ENCODE measurements at places on chromosomes 5 and 9. TPM values are rescaled to one million over a fixed set of nuclear protein-coding genes. Genes with fewer than 3 reads are reported as not detected.

- H3K4me3 ChIP-seq, result no peak overlapping the region
- no peak overlapping the region for H3K27ac ChIP-seq
- H3K4me1 ChIP-seq, result no peaks in the 10 kb centered on the region
Observed at GRCh38 chr5:156683509-156683908, 166.6 kb upstream of the PPP1R2B start.

DNA sequence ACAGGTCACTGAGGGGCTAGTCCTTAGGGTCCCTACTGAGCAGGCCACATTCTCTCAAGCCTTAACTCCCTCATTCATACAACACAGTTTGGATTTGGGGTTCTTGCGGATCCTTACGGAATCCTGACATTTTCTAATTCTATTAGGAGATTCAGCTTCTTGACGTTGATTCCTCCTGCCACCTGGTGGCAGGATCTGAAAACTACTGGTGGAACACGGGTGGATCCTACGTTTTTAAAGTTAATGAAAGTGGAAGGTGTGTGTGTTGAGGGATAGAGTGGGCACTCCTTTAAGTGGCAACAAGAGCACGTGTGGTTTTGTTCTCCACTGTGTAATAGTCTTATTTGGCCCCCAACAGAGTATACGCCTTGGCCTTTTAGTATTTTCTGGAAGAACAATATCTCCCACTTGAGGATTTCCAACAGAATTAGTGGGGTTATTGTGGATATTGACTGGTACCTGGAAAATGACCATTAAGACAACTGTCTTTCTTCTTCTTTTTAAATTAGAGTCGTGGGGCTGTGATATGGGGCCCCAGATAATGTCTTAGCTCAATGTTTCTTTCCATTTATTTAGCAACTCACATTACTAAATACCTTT is 25.2 kb downstream of the SLC28A3 start:
- H3K36me3 ChIP-seq, result no peaks in the 10 kb centered on the region
- H3K27ac ChIP-seq, result no peak overlapping the region
- peak; percentile 81 for DNase-seq
- no peak overlapping the region for H3K4me3 ChIP-seq
- no peaks in the 10 kb centered on the region for H3K27me3 ChIP-seq

- H3K27ac ChIP-seq, result no peak overlapping the region
- H3K4me3 ChIP-seq, result no peak overlapping the region
- no peaks in the 10 kb centered on the region for H3K27me3 ChIP-seq
- DNase-seq, result no peak
Observed at GRCh38 chr5:58108511-58108910, 351.4 kb downstream of the PLK2 start.

GRCh38 chr9:94140791-94141790 is 56.8 kb downstream of the PTPDC1 start:
- peaks cover 17% of the 10 kb centered on the region for H3K4me1 ChIP-seq
- no peak for DNase-seq
- peak overlapping the region; percentile 37 for H3K27ac ChIP-seq
- H3K4me3 ChIP-seq, result no peak overlapping the region

The DPYSL3 gene
- total RNA-seq, result 68.9 TPM

The GFPT2 gene
- 21.7 TPM for total RNA-seq

DNA sequence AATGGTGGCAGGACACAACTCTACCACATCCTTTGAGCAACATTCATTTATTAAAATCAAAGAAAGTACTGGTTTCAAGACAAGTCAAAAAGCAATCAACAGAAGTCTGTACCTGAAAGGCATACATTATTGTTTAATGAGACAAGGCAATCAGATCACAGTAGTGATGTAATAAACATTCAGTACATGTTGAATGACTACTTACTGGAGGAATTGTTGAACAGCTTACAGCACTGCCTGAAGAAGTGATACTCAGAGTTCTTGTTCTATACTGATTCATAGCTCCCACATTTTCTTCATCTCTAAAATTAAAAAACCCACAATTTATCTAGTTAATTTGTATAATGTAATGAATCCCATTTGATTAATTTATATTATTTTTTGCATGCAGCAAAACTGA is 18.2 kb downstream of the RIOK2 start:
- H3K27me3 ChIP-seq, result no peaks in the 10 kb centered on the region
- no peaks in the 10 kb centered on the region for H3K4me1 ChIP-seq
- no peak overlapping the region for H3K27ac ChIP-seq
- no peak for DNase-seq

DNA sequence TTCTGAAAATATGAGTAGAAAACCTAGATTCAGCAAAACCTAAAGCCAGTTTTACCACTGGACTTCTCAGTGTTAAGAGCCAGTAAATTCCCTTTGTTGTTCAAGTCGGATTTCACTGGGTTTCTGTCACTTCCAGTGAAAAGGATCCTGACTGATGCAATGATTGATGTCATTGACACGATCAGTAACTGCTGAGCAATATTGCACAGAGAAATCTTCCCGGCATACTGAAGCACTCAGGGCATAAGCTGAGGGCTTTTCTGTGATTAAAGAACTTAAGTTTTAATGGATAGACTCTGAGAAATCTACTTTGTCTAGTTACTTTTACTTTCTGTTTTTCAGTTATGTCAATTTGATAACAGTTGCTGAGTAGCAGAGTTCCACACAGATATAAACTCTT is 61.9 kb downstream of the DENND1A start:
- DNase-seq, result no peak
- H3K27ac ChIP-seq, result no peak overlapping the region
- H3K4me3 ChIP-seq, result no peak overlapping the region
- no peaks in the 10 kb centered on the region for H3K27me3 ChIP-seq

DNA sequence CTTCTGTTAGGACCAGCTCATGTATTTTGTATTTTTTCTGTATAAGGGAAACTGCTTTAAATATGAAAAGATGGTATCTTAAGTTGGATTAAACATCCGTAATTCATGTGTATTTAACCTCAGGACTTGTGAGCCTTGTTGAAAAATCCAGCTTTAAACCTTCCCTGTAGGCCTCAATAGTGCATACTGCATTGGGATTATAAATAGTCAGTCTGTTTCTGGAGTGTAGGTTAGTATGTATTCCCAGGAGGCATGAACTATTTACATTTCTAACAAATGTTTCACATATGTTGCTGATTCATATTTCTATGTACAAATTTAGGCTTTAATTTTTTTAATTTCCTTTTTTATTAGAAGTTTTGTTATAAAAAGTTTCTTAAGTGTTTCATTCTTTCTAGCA is 137.9 kb upstream of the GRHPR start:
- H3K27me3 ChIP-seq, result no peaks in the 10 kb centered on the region
- DNase-seq, result no peak
- no peak overlapping the region for H3K27ac ChIP-seq

DNA sequence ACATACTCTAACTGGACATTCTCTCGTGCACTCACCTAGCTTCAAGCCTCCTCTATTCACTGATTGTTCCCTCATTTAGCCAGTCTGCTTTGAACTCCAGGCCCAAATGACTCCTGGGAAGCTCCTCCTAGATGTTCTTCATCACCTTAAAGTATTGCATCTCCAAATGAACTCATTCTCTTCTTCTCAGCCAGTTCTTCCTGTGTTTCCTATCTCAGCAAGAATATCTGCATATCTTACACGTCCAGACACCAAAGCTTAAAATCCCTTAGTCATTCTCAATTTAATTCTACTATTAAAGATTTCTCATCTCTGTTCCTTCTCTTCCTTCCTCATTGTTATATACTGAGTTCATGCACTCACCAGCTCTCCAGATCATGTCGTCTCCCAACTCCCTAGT is 118.6 kb upstream of the DAB2 start:
- no peak for DNase-seq
- H3K4me3 ChIP-seq, result no peak overlapping the region
- H3K4me1 ChIP-seq, result peaks cover 26% of the 10 kb centered on the region
- H3K27ac ChIP-seq, result no peak overlapping the region

GRCh38 chr5:41115281-41115680 is 44.1 kb upstream of the MROH2B start:
- H3K4me1 ChIP-seq, result no peaks in the 10 kb centered on the region
- H3K27ac ChIP-seq, result no peak overlapping the region
- no peak overlapping the region for H3K4me3 ChIP-seq
- H3K27me3 ChIP-seq, result no peaks in the 10 kb centered on the region
- DNase-seq, result no peak

GRCh38 chr9:122200960-122201595 is 27.7 kb downstream of the LHX6 start:
- no peak overlapping the region for H3K4me3 ChIP-seq
- no peaks in the 10 kb centered on the region for H3K36me3 ChIP-seq
- DNase-seq, result no peak
- no peaks in the 10 kb centered on the region for H3K27me3 ChIP-seq

GRCh38 chr9:12880406-12881015 is 105.7 kb downstream of the LURAP1L start:
- DNase-seq, result no peak
- H3K27me3 ChIP-seq, result no peaks in the 10 kb centered on the region
- H3K27ac ChIP-seq, result no peak overlapping the region
- no peaks in the 10 kb centered on the region for H3K4me1 ChIP-seq
- no peak overlapping the region for H3K4me3 ChIP-seq

DNA sequence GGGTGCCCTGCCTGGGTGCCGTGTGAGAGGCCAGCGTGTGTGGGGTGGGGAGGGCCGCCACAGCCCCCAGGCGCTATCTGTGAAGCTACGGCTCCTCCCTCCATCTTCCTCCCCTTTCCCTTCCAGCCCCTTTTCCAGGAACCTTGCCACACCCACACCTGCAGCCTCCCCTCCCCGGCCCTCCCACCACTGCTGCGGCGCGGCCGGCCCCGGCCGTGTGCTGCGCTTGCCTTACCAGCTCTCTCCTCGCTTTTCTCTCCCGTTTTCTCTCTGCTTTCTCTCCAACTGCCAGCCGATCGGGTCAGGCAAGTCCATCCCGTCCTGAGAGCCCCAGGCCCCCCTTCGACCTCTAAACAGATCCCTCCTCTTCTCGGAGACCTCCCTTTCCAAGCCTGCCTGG is 21.4 kb downstream of the GOLGA2 start:
- H3K27me3 ChIP-seq, result no peaks in the 10 kb centered on the region
- no peak overlapping the region for H3K27ac ChIP-seq
- no peak overlapping the region for H3K4me3 ChIP-seq
- no peaks in the 10 kb centered on the region for H3K4me1 ChIP-seq
- no peaks in the 10 kb centered on the region for H3K36me3 ChIP-seq

The C5orf52 gene
- total RNA-seq, result 62.0 TPM

DNA sequence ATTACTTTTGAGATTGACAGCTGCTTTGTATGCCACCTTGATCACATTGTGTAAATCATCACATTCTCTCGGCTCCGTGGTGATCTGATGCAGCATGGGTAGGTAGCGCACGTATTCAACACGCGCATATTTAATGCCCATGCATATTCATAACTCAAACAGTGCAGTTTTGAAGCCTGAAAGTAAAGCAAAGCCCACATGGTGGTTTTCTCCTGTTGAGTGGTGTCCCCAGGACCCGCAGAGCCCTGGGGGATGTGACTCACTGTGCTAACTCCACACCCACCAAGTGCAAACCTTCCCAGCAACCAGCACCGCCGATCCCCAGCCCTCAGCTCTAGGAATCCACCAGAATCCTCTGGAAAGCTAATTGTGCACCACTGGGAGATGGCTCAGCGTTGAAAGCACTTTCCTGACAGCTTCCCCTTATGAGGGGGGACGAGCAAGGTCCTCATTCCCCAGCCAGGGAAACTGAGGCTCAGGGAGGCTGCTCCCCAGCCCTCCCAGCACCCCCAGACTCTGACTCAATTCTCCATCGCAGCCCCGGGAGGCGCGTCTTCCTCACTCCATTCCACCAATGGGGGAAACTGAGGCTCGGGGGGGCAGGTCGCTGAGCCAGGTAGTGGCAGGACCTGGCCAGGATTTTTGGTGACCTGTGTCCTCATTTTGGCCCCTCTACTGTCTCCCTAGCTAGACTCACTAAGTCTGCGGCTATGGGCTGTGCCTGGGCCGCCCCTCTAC is 46.4 kb downstream of the SARDH start:
- no peak for DNase-seq
- no peak overlapping the region for H3K27ac ChIP-seq
- no peaks in the 10 kb centered on the region for H3K27me3 ChIP-seq
- H3K4me1 ChIP-seq, result peaks cover 16% of the 10 kb centered on the region
- no peaks in the 10 kb centered on the region for H3K36me3 ChIP-seq

The PCDHB13 gene
- 8.6 TPM for total RNA-seq

GRCh38 chr5:79992891-79993657 is 2.0 kb upstream of the MTX3 start:
- no peak for DNase-seq
- no peaks in the 10 kb centered on the region for H3K36me3 ChIP-seq
- H3K4me3 ChIP-seq, result no peak overlapping the region
- H3K27me3 ChIP-seq, result no peaks in the 10 kb centered on the region

DNA sequence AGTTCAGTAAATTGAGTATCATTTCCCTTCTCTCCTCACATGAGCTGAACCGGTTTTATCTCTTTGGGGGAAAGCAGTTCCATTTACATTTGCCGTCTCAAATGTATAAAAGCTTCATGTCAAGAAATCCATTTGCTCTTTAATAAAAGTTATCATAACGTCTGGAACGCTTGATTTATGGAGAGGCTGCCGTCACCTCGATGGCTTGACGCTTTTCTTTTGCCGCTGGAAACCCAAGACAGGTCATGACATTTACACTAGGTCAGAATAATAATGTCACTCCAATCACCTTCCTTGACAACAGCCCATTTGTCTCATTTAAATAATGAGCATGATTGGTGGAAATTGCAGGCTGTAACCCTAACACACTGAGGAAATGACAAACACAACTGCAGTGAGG is 443.4 kb downstream of the IRX1 start:
- H3K27ac ChIP-seq, result no peak overlapping the region
- H3K27me3 ChIP-seq, result no peaks in the 10 kb centered on the region
- no peak for DNase-seq
- H3K4me3 ChIP-seq, result no peak overlapping the region
- no peaks in the 10 kb centered on the region for H3K4me1 ChIP-seq

DNA sequence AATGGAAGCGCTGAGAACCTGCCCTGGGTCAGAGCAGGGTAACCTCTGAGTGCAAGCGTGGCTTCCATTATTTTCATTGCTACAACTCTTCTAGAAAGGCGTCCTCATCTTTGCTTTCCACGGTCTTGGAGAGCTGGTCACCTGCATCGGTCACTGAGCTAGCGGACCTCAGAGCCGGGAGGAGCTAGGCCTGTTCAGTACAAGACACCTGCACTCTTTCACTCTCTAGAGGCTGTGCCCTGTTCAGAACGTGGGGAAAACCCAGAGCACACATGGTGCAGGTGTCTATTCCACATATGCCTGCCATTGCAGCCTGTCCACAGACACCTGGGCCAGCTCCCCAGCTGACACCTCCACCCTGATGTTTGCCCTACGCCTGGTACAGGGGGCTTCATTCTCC is 147.8 kb upstream of the IRX2 start:
- no peaks in the 10 kb centered on the region for H3K4me1 ChIP-seq
- no peaks in the 10 kb centered on the region for H3K27me3 ChIP-seq
- no peak overlapping the region for H3K27ac ChIP-seq
- no peak overlapping the region for H3K4me3 ChIP-seq

The AK3 gene
- 18.3 TPM for total RNA-seq

- no peak overlapping the region for H3K4me3 ChIP-seq
- H3K27me3 ChIP-seq, result no peaks in the 10 kb centered on the region
- H3K27ac ChIP-seq, result no peak overlapping the region
- no peaks in the 10 kb centered on the region for H3K36me3 ChIP-seq
- DNase-seq, result peak; percentile 32
- H3K4me1 ChIP-seq, result no peaks in the 10 kb centered on the region
Observed at GRCh38 chr5:80481019-80481893, 6.6 kb upstream of the FAM151B start.

GRCh38 chr9:80156262-80156661 is 584.5 kb downstream of the TLE4 start:
- DNase-seq, result no peak
- H3K36me3 ChIP-seq, result no peaks in the 10 kb centered on the region
- H3K27me3 ChIP-seq, result no peaks in the 10 kb centered on the region
- H3K4me1 ChIP-seq, result no peaks in the 10 kb centered on the region
- no peak overlapping the region for H3K27ac ChIP-seq
- no peak overlapping the region for H3K4me3 ChIP-seq

All from testis (tissue), 5 donors.